DND-41 (cell line): ENCODE measurements at places on chromosomes 4 and X.

DNA sequence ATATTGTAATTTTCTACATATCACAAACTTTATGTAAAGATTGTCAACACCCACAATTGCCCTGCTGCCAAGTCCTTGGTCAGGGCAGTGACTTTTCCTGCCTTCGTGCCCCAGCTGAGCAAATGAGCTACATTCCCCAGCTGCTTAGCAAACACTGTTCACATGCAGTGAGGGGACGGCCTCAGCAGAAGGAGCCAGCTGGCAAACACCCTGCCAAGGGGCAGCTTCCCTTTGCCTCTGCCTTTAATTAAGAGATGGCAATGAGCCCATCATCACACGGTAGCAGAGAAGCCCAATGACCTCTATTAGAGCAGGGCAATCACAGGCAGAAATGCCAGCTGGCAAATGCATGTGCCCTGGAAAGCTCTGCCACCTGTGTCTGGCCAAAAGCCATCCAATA is 253.4 kb downstream of the EPHA5 start:
- peak; percentile 4 for DNase-seq

- DNase-seq = no peak
Measured at GRCh38 chrX:19513383-19513782, 1.9 kb downstream of the MAP3K15 start.

DNA sequence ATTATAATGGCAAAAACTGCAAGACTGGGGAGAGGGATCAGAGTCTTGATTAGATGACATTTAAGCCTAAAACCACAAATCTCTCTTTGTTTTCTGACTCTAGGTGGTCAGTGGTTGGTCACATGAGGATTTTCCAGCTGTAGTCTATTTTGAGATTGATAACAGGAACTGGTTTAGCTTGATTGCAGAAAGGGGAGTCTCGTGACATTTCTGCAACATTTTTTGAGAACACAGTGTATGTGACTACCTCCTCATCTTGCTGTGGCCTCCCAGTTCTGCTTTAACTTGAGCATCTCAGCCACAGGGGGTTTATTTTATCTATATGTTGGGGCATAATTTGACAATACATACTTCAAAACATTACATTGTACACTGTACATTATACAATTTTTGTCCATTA is 726.4 kb upstream of the MAGEB2 start:
- DNase-seq = no peak

- DNase-seq = no peak
Measured at GRCh38 chr4:115279330-115279729, 165.9 kb upstream of the NDST4 start.

- DNase-seq = peak; percentile 19
Measured at GRCh38 chr4:70902577-70903290, 565 bp downstream of the MOB1B start.

GRCh38 chr4:83831588-83831987 is 295.7 kb downstream of the GPAT3 start:
- no peak for DNase-seq

- no peak for DNase-seq
Measured at GRCh38 chr4:14267373-14268060, 640.0 kb upstream of the BOD1L1 start.

DNA sequence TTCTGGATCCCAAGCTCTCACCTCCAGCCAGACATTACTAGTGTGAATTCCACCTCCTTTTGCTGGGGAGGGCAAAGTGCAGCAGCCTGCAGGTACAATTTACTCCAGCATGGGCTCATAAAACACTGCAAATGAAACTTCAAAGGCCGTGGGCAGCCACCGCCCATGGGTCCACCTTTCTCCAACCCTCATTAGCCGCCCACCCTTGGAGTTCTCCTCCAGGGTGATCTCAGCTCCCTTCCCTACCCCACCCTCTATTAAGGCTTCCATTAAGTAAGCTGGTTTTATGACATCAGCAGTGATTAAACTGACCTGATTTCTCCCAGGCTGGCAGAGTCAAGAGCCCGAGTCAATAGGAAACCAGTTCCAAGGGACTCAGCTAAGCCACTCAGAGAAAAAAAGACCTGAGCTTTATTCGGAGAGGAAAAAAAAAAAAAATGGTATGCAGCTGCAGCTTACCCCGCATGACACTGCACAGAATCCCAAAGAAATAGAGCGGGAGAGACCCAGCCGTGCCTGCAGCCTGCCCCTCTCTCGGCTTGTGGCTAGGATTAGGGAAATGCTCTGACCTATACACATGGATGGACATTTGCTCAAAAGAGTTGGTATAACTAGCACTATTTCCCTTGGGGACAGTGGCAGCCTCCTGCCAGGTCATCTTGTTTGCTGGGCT is 319.6 kb downstream of the PTTG2 start:
- DNase-seq = no peak

GRCh38 chr4:2095236-2096072 is 36.3 kb downstream of the NAT8L start:
- no peak for DNase-seq
